ENCODE measurements at places on chromosomes 12 and 14. TPM values are rescaled to one million over a fixed set of nuclear protein-coding genes. Genes with fewer than 3 reads are reported as not detected.

Gene CINP
- 30.0 TPM for total RNA-seq

Gene ANKS1B
- total RNA-seq: 0.41 TPM

Gene GDF3
- total RNA-seq: not detected

Gene ADSS1
- 0.51 TPM for total RNA-seq

Gene PLCZ1
- not detected for total RNA-seq

Gene GALNT9
- not detected for total RNA-seq

Gene KRT81
- total RNA-seq: not detected

Gene DPPA3
- total RNA-seq: not detected

Gene PRPF39
- 39.2 TPM for total RNA-seq

Gene KLRK1
- 1.5 TPM for total RNA-seq

Gene PTHLH
- total RNA-seq: not detected

Gene SERPINA5
- total RNA-seq: not detected

Gene MYH6
- not detected for total RNA-seq

Gene HOXC12
- not detected for total RNA-seq

Gene TEX52
- total RNA-seq: not detected

Gene RTN1
- not detected for total RNA-seq

Gene CARMIL3
- total RNA-seq: 0.65 TPM

Gene RHEBL1
- 6.6 TPM for total RNA-seq

Gene OR6C76
- total RNA-seq: not detected

Data from activated naive CD4-positive, alpha-beta T cell treated with anti-CD3 and anti-CD28 coated beads, Interleukin-2, amount 10 ng/mL, durations not matched to agents 5 hours and 36 hours (primary cell).